CD4-positive, alpha-beta T cell treated with Interleukin-17A for 4 hours (primary cell): ENCODE measurements at places on chromosomes 7 and 10.

- no peak for DNase-seq
These were observed 43.6 kb upstream of the IL6 start for GRCh38 chr7:22683379-22683778.

DNA sequence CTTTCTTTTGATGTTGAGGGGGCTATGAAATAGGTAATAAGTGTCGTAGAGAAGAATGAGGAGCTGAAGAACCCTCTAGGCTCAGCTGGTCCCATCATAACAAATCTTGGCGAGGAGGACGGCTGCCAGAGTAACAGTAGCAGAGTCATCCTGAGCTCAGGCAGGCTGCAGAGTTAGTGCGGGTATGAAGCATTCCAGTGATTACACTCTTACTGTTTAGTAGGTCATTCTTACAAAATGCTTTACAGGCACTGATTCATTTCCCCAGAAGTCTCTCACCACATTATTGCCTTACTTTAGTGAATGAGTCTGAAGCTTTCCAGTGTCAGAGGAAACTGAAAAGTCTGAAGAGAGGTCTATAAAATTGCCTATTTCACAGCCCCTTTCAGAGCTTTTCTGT lies 43.9 kb upstream of the GPR158 start:
- no peak for DNase-seq

GRCh38 chr10:101826852-101827434 lies 8.7 kb upstream of the OGA start:
- no peak for DNase-seq

DNA sequence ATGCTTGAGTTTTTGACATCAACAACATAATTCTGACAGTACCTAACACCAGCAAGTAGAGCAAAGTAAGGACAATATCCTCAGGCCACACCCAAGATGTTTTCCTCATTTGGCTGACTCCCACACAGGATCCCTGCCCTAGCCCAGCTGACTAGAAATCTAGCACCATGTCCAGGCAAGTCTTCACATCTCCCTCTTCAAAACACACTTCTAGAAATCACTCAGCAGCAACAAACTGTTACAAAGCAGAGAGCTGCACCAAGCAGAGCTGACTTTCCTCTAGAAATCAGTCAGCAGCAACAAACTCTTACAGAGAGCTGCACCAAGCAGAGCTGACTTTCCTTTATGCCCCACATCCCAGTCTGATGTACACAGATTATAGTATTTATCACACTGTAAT lies 7.7 kb downstream of the TMEM168 start:
- no peak for DNase-seq

GRCh38 chr10:5584895-5585516 lies 60.2 kb downstream of the CALML3 start:
- no peak for DNase-seq

DNA sequence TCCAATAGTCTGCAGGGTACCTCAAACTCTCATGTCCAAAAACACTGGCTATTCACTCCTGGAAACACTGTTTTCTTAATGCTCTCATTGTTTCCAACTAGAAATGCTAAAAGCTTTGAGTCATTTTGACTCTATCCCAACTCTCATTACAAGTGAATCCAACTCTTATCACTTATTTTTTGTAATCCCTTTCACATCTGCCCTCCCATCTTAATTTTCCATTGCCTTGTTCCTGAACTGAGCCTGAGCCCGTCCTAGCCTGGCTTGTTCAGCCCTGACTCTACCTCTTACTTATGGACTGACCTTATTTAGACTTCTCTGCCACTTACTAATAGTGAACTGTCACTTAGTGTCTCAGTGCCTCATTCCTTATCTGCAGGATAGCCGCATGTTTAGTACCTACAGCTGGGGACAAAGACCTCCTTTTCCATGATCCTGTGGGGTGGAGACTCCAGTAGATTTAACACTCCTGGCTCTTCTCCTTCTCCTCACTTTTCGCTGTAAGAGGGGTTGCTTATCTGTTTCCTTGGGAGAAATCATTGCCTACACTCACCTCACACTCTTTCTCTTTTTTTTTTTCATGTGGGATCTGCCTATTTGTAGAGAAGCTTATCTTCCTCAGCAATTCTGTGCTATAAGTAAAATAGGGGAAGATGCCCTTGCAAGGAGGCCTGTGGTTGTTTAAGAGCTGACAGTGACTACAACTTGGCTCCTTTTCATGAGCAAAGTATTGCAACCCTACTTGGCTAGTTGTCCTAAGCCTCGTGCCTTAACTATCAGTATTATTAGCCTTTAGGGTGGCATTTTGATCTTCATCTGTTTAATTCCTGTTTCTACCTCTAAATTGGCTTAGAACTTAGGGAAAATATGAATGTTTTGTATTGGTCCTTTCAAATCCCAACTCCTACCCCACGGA lies 56.4 kb downstream of the SLC16A12 start:
- DNase-seq: no peak

- DNase-seq: no peak
These were observed 9.6 kb upstream of the NAMPT start for GRCh38 chr7:106294334-106294733.

DNA sequence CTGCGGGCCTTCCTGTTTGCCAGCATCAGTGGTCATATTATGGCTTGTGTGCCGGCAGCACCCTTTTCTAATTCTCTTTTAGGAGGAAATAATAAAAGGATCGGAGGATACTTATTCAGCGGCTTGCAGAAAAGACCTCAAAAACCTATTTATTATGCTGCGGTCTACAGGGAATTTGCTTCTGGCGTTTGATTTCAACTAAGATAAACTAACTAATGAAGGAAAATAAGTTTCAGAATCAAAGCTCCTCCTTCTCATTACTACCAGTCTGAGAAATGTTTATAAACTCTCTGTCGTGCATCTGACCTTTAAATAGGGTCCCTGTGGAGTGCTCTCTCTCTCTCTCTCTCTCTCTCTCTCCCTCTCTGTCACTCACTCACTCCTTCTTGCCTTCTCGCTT lies 335.0 kb upstream of the GLI3 start:
- no peak for DNase-seq

DNA sequence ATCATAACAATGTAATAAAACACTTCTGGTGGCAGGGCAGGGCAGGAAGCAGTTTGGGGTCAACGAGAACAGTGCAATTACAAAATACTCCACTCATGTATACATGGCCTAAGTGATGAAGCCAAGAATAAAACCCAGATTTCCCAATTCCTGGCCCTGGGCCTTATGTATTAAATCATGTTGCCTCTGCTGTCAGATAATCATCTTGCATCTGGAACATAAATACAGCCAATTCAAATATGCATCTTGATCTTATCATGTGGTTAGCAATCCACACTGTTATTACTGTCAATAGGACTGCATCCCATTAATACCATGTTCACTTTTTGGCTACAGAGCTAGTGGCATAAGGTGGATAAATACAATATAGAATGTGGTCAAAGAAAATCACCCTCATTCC lies 186.5 kb upstream of the SLC25A13 start:
- DNase-seq: no peak

GRCh38 chr10:44574596-44575480 lies 189.9 kb upstream of the CXCL12 start:
- DNase-seq: no peak

DNA sequence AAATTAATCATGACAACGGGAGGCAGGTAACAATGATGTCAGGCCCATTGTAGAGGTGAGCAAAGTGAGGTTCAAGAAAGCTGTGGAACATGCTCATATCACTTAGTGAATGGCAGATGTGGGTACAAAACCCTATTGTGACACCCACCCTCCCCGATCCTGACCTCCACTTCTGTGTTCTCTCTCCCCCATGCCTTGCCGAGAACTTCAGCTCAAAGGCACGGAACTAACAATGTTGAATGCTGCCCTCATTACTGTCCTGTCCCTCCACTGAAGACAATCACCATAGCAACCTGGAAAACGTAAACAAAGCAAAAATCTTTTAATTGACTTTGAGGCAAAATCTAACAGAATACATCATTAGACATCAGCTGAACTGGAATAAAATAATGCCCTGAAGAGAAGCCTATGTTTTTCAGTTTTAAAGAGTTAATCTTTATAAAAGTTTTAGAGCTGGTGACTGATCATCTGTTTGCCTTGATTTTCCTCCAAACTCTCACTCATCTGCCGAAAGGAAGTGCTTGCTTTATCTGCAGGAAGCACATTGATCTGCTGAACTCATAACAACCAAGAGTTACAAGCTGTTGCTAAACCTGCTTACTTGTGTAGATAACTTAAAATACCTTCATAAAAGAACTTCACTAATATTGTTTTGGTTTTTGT lies 133.6 kb downstream of the CUBN start:
- peak; percentile 14 for DNase-seq

DNA sequence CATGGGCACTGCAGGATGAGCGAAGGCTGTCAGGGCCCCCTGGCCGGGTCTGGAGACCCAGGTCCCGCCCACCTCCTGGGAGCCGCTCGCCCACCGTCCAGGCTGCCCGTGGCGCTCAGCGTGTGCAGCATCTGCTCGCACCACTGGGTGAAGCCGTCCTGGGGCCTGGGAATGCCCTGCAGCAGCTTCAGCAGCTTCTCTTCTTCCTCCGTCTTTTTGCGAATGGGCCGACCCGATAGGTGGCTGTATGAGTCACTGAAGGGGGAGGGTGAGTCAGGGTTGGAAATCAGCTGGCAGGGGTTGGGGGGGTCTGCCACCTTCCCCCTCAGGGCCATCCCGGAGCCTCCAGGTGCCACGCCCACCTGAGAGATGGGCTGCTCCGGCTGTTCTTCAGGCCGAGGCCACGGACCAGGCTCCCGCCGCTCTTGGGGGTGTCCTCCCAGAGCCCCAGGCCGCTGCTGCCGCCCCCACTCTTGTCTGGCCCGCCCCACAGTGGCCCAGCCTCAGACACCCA lies 8.7 kb downstream of the GNB2 start:
- DNase-seq: peak; percentile 43

DNA sequence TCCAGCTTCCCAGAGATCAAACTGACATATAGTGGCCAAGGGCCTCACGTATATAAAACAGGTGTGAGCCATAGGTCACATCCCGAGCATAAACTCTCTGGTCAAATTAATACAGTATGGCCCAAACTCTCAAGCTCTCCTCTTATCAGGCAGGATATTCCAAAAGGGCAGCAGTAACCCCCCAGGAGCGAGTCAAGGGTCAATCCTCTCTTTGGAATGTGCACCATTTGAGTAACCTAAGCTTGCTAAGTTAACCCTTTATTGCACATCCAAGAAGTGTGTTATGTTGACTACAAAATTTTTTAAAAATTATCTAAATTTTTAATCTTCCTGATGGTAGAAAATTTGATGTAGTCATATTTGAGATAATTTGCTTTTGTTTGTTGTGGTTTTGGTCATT lies 4.5 kb upstream of the TRIM24 start:
- no peak for DNase-seq

DNA sequence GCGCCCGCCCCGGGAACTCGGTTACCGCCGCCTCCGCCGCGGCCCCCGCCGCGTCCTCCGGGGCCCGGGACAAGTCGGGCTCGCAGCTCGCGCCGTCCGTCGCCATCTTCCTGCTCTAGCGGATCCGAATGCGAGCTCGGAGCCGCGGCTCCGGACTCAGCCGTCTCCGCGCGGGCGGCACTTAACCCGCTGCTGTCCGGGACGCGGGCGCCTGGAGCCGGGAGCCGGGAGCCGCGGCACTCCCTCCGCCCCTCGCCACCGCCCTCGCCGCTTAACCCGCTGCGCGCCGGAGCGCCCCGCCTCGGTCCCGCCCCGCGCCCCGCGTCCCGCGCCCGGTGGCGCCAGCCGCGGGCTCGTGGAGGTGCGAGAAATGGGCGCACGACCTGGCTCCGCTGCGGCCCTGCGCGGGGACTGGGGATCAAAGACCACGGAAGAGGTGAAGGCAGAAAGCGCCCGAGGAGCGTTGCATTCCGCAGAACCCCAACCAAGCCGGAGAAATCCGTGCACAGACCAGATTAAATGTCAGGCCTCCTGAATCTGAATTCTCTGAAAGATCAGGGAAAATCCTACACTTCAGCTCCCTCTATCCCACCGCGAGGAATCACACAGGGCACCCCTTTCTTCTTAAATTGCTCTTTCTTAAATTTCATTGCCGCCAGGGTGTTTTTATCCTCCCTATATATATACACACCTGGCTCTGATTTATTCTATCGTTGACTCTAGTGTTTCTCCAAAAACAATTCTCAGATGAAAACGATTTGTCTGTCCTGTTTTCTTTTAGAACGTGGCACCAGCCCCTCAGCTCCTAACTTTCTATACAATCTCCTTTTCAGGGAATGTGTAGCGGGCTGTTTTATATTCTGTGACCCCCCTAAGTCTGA lies at the start of gene CTTNBP2:
Gene CTTNBP2 (minus strand): TSS at position 132 of the 881 bp plus-strand sequence. CDS start 26 bp downstream, at position 106.
- DNase-seq: no peak

DNA sequence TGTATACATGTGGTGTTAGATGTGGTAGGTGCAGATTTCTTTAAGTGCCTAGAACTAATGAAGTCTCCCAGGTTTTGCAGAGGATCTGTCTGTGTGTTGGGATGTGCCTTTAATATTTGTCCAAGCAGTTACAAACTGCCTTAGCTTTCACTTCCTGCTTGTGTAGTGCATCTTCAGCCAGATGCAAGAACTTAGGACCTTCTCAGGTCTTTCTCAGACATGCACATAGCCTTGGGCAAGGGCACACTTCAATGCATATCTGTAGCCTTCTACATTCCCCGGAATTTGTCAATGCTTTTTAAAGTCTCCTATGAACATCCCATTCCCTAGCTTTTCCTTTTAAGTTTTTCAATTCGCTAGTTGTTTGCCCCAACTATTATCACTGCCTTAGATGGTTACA lies 47.2 kb upstream of the SLC39A12 start:
- no peak for DNase-seq

GRCh38 chr10:5800782-5801181 lies 12.5 kb downstream of the GDI2 start:
- no peak for DNase-seq

- DNase-seq: no peak
These were observed 138.0 kb downstream of the PPP1R9A start for GRCh38 chr7:95045236-95045923.

GRCh38 chr10:88343761-88344484 lies 239.2 kb downstream of the RNLS start:
- DNase-seq: no peak

- no peak for DNase-seq
These were observed 117.8 kb downstream of the USP6NL start for GRCh38 chr10:11493646-11494045.

DNA sequence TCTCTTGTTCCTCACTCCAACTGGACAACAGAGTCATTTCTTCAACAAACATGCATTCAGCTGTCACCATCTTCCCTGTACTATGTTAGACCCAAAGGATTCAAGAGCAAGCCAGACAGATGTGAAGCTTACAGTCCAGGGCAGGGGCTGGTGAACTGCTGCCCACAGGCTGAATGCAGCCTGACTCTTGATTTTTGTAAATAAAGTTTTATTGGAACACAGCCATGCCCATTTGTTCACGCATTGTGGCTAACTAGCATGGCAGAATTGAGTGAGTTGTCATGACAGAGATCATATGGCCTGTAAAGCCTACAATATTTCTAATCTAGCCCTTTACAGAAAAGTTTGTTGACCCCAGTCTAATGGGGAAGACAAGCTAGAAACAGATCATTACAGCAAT lies 208.7 kb downstream of the EMX2 start:
- DNase-seq: no peak

GRCh38 chr10:47077386-47077785 lies 166.2 kb downstream of the PTPN20 start:
- no peak for DNase-seq

GRCh38 chr10:22824984-22825383 lies 102.9 kb upstream of the ARMC3 start:
- no peak for DNase-seq
